ENCODE measurements at places on chromosomes 1 and 21.

DNA sequence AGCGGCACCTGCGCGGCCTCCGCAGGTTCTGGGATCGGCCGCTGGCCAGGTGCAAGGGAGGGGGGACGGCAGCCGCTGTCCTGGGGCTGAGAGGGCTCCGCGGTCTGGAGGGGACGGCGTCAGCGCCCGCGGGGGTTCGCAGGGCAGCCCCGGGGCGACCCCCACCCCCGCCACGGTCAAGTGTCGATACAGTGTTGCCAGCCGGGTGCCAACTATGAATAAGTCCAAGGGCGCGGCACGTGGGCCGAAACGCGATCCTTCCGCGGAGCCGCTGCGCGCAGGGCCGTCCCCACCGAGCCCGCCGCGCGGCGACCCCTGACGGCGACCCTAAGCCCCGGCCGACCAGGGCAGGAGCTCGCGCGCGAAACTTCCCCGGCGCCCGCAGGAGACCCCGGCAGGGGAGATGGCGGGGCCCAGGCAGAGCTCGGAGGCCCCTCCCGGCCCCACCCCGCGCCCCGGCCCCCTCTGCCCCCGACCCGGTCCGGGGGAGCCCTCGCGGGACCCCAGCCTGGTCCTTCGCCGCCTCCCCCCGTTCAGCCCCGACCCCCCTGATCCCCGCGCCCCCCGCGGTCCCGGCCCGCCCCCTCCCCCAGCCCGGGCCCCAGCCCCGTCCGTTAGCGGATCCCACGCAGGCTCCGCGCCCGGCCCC lies 586 bp upstream of the AGPAT3 start:
- DNase-seq = peak; percentile 45

DNA sequence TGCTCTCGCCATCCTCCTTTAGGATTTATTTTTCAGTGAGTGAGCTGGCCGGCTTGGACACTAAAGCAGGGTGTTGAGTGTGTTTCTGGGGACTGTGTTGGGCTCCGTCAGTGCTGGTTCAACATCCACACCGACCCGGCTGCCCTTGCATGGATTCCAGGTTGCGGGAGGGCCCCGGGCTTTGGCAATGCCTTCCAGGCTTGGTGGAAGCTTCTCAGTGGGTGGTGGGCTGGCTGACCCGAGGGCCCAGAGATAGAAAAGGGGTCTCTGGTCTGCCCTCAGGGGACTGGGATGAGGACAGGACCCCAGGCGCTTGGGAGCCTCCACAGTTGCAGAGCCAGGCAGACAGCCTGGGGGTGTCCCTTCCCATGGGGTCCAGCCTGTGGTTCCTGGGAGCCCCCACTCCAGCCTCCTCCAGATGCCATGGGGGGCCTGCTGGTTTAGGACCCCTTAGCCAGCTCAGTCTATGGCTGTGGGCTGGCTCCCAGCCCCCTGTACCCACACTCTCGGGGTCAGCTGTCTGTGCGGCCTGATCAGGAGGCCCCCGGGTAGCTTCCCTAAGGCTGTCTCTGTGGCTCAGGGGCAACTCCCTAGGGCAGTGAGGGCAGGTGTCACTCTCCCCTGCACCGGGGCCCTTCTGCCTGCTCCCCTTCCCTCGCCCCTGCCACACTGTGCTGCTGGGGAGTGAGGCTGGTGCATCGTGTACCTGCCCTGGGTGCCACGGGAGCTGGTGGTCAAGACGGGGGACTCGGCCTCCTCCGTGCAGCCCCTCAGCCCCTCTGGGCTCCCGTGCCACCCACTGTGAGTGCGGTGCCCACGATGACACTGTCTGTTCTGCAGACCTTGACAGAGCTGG lies 16.5 kb downstream of the PDXK start:
- no peak for DNase-seq

DNA sequence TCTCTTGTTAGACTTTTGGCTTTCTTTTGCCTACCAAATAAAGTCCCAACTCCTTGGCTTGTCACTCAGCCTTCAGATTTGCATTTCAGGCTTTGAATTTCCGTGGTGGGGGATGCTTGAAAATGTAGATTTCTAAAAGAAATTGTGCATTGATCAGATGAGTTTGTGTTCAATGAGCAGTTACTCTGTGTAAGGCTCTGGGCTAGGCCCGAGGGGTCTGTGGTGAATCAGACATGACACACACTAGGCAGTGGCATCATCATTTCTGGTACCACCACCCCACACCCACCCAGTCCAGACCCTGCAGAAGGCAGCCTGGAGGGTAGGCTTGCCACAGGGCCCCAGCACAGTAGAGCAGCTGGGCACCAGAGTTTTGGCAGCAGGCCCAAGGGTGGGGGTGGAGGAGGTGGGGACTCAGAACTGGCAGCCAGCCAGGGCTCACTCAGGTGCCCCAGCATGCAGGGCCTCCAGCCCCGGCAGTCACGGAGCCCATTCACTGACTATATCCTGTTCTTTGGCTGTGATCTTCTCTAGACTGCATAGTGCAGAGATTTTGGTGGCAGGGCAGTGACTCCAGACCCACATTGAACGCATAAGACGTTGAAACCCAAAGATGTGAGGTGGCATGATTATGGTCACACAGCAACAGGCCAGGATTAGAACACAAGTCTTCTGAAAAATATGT lies 97.2 kb upstream of the ARTN start:
- no peak for DNase-seq

DNA sequence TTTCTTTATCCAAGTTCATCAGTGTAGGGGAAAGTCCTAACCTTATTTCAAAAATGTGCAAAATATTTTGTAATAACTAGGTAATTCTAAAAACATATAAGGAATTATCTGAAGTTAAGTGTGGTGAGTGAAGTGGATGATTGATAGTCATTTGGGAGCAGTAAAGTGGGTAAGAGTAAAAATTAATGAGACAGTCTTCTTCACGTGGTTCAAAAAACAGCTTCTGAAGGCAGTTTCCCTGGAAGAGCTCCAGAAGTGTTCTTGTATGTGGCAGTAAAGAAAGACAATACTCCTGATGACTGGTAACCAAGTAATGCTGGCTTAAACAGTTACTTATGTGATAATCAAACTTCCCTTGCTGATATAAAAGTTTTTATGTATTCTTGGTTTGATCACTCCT lies 50.3 kb downstream of the LEPR start:
- DNase-seq = no peak

- no peak for DNase-seq
Observed at GRCh38 chr1:25050165-25050564, 120.1 kb upstream of the RUNX3 start.

DNA sequence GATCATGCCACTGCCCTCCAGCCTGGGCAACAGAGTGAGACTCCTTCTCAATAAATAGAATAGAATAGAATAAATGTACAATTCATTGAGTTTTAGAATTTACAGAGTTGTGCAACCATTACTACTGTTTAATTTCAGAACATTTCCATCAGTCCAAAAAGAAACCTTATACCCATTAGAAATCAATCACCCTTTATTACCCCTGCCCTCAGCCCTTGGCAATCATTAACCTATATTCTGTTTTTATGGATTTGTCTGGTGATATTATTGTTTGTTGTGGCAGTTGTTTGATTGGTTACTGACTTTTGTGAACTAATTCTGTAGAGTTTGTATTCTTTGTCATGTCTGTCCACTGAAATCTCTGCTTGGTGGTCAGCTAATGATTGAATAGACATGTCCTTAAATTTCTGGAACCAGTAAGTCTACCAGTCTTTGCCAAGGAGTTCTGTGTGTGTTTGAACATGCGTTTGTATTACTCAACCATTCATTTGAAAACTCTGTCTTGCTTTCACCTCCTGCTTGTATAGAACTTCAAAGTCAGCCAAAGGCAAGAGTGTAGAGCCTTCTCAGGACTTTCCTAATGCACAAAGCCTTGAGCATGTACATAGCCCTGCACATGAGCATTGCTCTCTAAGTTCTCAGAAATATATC lies 208.8 kb downstream of the GPR52 start:
- DNase-seq = no peak

GRCh38 chr1:18261891-18262290 lies 154.3 kb downstream of the IGSF21 start:
- no peak for DNase-seq

DNA sequence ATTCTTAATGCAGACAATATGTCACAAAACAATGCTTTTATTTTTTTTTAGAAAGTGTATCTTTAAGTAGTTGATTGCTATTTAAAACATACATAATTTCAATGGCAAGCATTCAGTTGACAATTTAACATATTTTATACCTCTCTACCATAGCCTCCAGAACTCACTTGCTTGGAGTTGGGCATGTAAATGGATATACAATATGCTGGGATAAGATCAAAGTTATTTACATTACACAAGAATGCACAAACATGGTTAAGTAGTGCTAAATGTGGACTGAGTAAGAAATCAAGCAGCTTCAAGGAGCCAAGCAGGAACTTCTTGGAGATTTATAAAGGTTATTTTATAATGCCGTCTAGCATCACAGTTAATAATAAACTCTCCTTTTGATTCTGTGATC lies 17.0 kb downstream of the CLCA4 start:
- DNase-seq = no peak

- DNase-seq = no peak
Observed at GRCh38 chr1:2962946-2963345, 58.3 kb upstream of the ACTRT2 start.

GRCh38 chr1:165056914-165057313 lies 299.6 kb downstream of the LMX1A start:
- DNase-seq = no peak

GRCh38 chr1:167052389-167052788 lies 37.8 kb downstream of the GPA33 start:
- DNase-seq = no peak

GRCh38 chr1:31201931-31202360 lies 37.7 kb downstream of the NKAIN1 start:
- DNase-seq = no peak

- no peak for DNase-seq
Observed at GRCh38 chr1:204703826-204704612, 18.5 kb upstream of the LRRN2 start.

GRCh38 chr21:26055841-26056264 lies 114.7 kb downstream of the APP start:
- DNase-seq = no peak

- no peak for DNase-seq
Observed at GRCh38 chr1:232988572-232989040, 38.2 kb downstream of the NTPCR start.

GRCh38 chr21:41864311-41865001 lies 14.7 kb downstream of the PRDM15 start:
- DNase-seq = no peak

- no peak for DNase-seq
Observed at GRCh38 chr1:90879281-90879680, 142.6 kb downstream of the ZNF644 start.

DNA sequence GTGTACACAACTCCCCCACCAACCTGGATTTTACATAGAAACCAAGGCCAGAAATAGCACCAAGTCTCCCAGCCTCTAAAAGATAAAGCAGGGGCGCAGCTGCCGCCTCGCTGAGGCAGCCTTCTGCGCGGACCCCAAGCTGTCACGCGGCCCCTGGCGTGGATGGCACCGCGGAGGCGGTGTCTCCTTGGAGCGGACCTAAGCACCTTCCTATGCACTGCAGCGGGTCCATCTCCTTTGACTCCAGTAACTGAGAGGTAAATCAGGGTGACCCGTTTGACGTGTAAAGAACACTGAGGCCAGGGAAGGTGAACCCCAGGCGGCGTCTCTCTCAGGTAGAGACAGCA lies 17.0 kb downstream of the ZNF697 start:
- no peak for DNase-seq

DNA sequence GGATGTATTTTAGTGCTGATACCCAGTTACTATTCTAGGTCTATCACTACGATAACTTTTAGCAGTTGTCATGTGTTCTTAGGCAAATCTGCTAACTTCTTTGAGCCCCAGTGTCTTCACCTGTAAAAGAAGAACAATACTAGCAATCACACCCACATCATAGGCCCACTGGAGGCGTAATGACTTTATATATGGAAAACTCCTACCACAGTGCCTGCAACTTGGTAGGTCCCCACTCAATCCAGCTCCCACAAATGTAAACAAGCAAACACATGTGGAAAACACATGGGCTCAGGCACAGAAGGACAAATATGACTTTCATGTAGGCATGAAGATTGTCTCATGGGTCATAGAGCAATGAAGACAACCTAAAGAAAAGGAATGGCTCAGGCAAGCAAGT lies 115.8 kb downstream of the TBX19 start:
- DNase-seq = no peak

- DNase-seq = no peak
Observed at GRCh38 chr1:62682531-62682930, 5.7 kb downstream of the DOCK7 start.
